ENCODE measurements at places on chromosomes 1 and 21.
A peak's percentile ranks its signal among the peaks of the same experiment; 100 is the strongest.

DNA sequence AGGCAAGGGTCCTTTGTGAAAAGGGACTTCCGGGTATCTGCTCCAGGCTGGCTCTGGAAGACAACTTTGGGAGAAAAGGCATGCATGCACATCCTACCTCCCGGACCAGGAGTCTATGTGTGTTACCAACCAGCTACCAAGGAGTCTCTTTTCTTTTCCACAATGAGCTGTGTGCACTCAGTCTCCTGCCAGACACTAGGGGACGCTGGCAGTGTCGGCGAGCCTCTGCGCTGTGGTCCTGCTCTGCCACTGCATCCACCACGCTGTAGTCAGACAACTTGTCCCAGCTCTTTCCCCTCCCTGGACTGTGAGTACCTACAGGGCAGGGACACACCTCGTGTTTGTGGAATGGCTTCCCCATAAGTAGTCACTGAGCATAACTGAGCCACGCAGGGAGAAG is 5.1 kb upstream of the SSR2 start:
- peak; percentile 61 for DNase-seq

GRCh38 chr1:78673120-78673519 is 23.5 kb downstream of the IFI44 start:
- no peak for DNase-seq

GRCh38 chr1:159076438-159077119 is at the start of gene AIM2:
Gene AIM2, minus strand, starts transcription at chr1:159076766. Its CDS starts 3,267 bp downstream, at chr1:159073499.
- peak; percentile 30 for DNase-seq

GRCh38 chr1:208743361-208743760 is 499.2 kb upstream of the PLXNA2 start:
- no peak for DNase-seq

- no peak for DNase-seq
These were observed 86.7 kb upstream of the PTBP2 start for GRCh38 chr1:96634883-96635282.

GRCh38 chr1:93519199-93519829 is 71.4 kb downstream of the FNBP1L start:
- DNase-seq: peak; percentile 15

DNA sequence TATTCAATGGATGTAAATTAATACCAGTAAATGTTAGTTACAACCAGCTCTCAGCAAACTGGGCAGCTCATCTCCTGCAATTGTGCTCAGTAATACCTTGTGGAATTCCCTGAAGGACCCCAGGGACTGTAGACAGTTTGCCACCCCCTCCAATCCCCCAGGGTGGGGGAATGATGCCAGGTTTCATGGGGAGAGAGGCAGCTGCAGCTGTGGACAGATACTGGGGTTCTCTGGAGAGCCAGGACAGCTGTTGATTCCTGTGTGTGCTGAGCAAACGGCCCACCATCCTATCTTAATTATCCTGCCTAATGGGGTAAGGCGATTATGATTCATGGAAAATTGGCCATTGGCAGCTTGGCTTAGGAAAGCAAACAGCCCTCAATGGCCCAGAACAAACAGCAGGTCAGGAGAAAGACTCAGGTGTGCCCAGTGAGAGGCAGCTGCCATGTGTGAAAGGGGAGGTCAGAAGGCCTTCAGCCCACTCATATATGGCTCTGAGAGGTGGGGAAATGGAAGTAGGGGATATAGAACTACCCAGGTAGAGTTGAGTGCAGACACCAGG is 148.9 kb upstream of the CTTNBP2NL start:
- DNase-seq: no peak

DNA sequence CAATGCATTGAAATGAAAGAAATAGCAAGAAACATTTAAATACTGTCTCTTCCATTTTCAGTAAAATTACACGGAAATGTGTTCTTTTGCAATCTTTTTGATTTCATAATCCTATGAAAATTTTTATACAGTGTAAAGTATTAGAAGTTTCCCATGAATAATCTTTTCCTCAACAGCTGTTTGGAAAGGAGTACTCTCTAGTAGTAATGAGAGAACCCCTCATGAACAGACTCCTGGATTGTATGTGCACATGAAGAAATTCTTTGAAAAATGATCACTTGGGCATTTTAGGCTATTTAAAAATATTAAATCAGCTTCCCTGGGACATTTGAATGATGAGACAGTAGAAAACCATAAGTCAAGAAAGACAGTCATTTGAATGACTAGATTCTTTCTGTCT is 64.4 kb downstream of the LHX9 start:
- peak; percentile 50 for DNase-seq

- DNase-seq: no peak
These were observed 6.5 kb downstream of the CACNA1S start for GRCh38 chr1:201105688-201106087.

- no peak for DNase-seq
These were observed 719 bp upstream of the PARS2 start for GRCh38 chr1:54764922-54765561.

GRCh38 chr1:31625561-31626222 is 8.2 kb downstream of the HCRTR1 start:
- DNase-seq: peak; percentile 42
